ENCODE measurements at places on chromosomes 11 and 22.

GRCh38 chr22:28397306-28397705, 282.3 kb downstream of the TTC28 start:
- no peak for DNase-seq

DNA sequence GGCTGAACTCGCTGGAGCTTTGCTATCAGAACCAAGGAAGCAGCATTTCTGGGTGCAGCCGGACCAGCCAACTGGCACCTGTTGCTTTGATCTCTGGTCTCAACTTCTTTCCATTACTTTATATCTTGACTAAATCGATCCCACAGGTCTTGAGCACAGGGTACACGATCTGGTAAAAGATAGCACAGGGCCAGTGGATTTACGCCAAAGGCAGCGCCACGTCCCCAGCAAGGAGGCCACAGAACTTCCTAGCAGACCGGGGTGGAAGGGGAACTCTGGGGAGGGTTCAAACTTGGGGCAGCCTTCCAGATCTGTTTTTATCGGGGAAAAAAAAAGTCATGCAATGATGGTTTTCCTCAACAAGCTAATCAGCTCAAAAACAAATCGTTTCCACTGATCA, 14.0 kb downstream of the VPS37C start:
- DNase-seq: no peak

DNA sequence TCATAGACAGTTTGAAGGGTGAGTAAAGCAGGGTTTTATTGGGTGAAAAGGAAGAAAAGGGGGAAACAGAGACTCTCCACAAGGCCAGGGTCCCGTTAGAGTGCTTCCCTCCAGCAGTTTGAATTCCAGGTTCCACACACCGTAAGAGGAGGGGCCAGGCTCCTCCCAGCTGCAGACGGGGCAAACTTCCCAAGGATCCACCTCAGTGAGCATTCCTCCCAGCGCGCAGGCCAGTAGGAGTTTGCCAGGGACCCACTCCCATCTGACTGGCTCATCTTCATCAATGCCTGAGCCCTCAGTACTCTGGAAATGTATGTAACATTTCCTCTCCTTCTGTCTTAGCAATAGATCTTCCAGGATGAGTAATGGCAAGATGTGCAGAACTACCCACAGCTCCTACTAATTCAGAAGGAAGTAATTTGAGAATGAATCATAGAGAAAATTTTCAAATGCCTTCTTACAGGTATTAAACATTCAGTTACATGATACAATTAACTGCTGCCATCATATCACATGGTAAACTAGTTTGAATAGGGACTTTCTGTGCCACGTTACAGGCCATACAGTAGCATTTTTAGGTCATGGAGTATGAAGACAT, 34.0 kb upstream of the TRPC6 start:
- no peak for DNase-seq

DNA sequence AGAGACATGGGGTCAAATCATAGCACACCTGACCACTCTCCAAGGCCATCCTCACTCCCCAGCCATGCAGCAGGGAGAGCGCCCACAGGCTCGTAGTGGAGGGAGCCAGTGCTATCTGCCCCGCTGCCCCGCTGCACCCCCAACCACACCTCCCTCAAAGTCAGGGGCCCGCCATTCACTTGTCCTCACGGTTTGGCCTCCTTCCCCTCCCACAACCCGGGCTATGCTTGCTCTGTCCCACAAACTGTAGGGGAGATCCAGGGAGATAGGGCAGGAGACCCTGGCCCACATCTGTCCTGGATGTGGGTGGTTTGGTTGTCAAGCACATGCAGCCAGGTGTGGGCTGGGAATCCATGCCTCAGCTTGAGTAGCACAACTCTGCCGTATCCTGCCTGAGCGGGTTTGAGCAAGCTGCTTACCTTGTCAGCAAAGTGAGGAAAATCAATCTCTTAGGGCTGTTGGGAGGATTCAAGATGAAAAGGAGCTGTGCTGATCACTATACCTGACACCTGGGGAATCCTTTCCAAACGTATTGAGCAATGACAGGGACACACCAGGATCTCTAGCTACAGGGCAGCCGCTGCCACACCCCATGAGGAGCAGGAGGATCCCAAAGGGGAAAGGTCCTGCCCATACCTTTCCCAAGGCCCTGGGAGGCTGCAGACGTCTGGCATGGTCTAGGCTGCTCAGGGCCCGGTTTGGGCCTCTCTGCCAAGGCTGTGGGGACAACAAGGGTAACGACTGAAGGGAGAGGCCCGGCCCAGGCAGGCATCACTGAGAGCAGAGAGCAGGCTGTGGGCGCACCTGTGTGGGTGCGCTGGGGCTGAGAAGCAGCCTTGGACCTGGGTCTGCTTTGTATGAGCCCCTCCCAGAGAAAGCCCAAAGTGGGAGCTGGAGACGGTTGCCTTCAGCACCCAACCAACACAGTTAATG, 23.3 kb downstream of the KCNJ5 start:
- no peak for DNase-seq

DNA sequence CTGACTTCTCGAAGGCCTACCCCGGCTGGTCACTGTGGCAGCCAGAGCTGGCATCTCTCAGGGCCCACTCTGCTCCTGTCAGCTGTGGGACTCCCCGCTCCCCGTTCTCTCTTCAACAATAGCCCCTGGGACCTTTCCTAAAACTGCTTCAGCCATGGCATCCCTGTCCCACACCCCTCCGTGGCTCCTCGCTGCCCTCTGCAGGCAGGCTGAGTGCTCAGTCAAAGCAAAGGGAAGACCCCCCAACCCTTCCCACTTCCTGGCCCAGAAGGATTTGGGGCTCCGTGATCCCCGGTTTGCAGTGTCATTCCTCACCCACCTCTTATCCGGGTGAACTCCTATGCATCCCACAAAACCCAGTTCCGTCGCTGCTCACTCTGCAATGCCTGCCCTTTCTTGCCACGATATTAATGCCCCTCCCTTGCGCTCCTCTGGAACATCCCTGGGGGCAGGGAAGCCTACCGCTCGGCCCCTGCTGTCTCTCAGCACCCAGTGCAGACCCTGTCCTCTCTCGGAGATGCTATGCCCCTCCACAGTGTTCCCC, 1.6 kb upstream of the TH start:
- no peak for DNase-seq

DNA sequence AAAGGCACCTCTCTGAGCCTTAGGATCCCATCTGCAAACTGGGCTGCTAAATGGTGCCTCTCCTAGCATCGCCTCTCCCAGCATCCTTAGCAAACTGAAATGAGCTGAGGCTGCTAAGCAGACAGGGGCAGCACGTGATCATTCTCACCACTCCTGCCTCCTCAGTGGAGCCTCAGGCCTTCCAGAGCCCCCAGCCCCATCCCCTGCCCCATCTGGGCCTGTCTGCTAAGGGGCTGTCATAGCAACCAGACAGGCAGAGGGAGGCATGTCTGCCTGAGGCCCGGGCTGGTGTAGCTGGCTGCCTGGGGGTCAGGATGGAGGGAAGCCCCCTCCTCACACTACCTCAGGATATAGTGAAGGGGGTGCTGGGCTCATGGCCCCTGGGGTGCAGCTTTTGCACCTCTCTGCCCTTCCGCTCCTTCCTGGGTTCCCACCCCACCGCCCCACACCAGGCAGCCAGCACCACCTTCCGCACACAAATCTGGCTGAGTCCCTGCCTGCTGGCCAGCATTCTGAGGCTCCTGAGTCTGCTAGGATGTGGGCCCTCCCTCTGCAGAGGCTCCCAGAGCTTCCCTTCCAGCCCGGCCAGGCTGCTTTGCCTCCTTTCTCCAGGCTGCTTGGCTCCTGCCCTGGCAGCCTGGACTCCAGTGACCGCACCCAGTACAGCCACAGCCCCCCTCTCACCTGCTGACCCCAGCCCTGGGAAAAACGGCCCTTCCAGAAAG, 47.5 kb upstream of the TTLL12 start:
- DNase-seq: no peak

GRCh38 chr11:45400591-45400990, 114.5 kb upstream of the SYT13 start:
- no peak for DNase-seq

- DNase-seq: peak; percentile 22
Observed at GRCh38 chr11:121536126-121536525, 83.4 kb upstream of the SORL1-AS1 start.

GRCh38 chr11:61617515-61617914, 36.6 kb upstream of the SYT7 start:
- no peak for DNase-seq

DNA sequence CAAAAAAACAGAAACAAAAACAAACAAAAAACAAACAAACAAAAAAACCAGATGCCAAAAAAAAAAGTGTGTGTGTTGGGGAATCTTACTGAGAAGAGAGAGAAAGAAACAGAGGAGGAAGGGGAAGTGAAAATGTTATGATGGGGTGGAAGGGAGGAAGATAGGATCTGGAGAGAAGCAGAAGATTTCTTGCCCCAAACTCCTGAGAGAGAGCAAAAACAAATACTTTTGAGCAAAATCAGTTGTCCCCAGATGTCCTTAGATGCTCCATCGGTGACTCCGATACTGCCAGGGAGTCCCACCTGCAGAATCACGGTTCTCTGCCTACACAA, 19.9 kb upstream of the GRAMD1B start:
- no peak for DNase-seq

GRCh38 chr11:86062719-86063118, 6.2 kb downstream of the PICALM start:
- no peak for DNase-seq

DNA sequence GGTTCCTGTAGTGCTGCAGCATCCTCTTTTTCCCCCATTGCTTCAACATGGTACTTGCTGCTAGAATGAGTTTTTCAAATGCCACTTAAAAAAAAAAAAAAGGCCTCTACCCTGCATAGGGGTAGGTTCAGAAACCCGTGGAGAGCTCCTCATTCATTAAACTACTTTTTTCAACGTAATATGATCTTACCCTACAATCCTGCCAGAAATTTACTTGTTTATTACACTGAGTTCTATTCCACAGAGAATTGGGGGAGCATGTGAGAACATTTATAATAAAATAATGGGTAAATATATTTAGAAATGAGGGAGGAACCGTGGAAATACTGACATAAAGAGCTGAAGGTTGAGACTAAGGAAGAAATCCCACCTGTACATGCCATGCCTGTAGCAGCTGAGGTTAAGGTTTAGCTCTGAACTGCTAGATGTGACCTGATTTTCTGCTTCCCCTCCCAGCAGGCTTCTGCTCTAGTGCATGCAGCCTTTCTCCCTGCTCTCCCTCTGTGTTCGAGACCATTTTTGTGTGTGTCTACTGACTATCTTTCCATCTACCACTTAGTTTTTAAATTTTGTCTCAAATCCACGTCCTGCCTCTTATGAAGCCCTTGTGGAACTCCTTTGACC, 225.7 kb downstream of the DDX10 start:
- peak; percentile 42 for DNase-seq

GRCh38 chr11:64562723-64563351, 28.2 kb upstream of the SLC22A12 start:
- no peak for DNase-seq

- DNase-seq: no peak
Observed at GRCh38 chr11:2585566-2586086, 114.2 kb downstream of the KCNQ1OT1 start.

- no peak for DNase-seq
Observed at GRCh38 chr22:30822216-30823014, 127.7 kb downstream of the OSBP2 start.

GRCh38 chr11:110529043-110529442, 99.3 kb downstream of the FDX1 start:
- no peak for DNase-seq

DNA sequence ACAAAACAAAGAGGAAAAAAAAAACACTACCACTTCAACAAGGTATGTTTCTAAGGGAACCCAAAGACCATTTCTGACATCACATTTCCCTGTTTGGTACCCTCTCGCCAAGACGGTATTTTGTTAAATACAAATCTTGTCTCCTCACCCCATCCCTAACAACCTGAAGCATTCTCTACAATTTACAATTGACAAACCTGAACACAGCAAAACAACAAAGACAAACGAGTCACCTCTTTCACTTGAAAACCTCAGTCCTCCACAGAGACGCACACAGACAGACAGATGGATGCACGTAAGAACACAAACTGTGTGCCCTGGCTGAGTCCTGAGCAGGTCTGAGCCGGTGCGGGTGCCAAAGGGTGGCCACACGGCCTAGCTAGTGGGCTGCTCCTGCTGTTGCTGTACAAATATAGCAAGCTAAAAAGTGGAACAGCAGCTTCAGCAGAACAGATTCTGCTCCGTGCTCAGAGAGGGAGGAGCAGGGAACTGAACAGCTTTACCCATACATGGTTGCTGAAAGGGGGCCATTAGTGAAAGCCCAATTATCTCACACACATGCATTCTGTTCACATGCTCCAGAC, 28.5 kb downstream of the CELF1 start:
- peak; percentile 97 for DNase-seq

GRCh38 chr22:50461979-50462540, 12.8 kb downstream of the SBF1 start:
- DNase-seq: peak; percentile 70

DNA sequence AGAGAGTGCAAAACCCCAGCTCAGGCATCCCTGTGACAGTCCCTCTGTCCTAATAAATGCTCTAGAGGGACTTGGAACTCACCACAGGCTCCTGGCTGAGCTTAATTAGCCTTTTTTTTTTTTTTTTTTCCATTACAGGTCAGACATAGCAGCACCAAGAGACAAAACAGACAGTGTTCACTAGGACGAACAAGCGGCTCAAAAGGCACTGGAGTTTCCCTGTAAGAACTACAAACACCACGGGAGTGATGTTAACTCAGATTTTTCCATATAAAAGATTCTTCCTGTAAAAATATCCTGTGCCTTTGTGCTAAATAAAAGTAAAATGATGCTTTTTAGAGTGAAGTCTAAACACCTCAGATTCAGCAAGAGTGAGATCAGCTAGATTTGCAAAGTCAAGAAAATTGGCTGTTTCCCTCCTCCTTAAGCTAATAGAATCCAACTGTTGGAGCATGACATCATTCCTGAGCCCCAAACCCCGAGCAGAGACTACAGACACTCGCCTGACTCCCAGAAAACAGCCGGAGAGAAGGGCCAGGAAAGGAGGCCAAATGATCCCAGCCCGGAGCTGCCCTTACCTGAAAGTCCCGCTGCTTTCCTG, 101.0 kb upstream of the AKIP1 start:
- peak; percentile 70 for DNase-seq

GRCh38 chr22:49779853-49780697, 47.6 kb downstream of the BRD1 start:
- no peak for DNase-seq

- DNase-seq: peak; percentile 3
Observed at GRCh38 chr22:27686534-27686933, 115.0 kb downstream of the MN1 start.

DNA sequence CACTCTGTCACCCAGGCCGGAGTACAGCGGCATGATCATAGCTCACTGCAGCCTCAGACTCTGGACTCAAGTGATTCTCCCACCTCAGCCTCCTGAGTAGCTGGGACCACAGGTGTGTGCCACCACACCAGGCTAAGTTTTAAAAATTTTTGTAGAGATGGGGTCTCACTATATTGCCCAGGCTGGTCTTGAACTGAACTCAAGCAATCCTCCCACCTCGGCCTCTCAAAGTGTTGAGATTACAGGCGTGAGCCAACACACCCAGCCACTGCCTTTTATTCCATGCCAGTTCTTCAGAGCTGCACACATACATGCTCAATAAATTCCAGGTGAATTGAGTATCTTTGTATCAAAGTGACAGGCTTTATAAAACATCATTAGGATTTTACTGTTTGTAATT, 2.4 kb upstream of the COPB1 start:
- no peak for DNase-seq
